ENCODE measurements at places on chromosomes 7 and 10.

DNA sequence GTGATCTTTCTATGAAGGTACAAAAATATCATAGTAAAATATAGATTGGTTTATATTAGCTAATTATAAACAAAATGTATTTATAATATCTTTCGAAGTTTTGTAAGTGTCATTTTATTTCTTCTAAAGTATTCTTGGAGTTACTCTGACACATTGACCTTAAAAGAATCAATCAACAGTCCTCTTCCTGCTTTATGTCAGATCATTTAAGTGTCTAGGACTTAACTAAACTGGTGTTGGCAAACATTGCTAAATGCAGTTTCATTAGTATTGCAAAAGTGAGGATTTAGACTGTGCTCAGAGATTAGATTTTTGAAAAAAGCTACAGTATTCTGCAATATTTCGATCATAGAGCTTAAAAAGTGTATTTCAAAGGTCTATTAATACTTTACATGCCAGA lies 10.3 kb downstream of the GLCCI1 start:
- no peak for DNase-seq

GRCh38 chr10:73857446-73857845 lies 16.9 kb downstream of the CAMK2G start:
- DNase-seq, result no peak

GRCh38 chr7:131943646-131944045 lies 387.2 kb upstream of the PODXL start:
- DNase-seq, result no peak

DNA sequence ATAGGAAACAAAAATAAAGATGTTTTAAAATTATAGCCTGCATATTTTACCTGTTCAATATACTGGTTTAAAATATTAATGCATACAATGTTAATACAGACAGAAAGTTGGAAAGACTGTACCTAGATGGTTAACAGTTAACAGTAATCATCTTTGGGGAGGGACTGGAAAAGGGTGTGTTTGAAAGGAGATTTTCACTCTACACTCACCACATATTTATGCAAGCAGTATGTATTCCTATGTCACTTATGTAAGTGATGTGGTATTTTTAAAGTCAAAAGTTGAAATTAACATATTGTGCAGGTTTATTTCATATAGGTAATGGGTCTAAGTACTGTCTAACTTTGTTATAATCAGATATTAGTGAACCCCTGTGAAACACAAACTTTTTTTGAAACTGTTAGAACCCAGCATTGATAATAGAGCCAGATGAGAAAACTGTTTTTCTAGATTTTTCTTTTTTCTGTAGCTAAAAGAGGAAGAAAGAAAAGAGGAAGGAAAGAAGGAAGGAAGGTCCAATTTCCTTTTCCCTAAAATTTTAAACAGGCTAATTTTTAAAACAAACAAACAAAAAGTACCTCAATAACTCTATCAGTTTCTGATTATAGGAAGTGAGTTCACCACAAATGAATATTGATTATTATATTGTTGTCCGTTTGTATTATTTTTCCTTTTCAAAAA lies 9.0 kb upstream of the STARD3NL start:
- DNase-seq, result no peak

GRCh38 chr7:68166525-68166924 lies 1169.9 kb downstream of the TYW1 start:
- peak; percentile 17 for DNase-seq

DNA sequence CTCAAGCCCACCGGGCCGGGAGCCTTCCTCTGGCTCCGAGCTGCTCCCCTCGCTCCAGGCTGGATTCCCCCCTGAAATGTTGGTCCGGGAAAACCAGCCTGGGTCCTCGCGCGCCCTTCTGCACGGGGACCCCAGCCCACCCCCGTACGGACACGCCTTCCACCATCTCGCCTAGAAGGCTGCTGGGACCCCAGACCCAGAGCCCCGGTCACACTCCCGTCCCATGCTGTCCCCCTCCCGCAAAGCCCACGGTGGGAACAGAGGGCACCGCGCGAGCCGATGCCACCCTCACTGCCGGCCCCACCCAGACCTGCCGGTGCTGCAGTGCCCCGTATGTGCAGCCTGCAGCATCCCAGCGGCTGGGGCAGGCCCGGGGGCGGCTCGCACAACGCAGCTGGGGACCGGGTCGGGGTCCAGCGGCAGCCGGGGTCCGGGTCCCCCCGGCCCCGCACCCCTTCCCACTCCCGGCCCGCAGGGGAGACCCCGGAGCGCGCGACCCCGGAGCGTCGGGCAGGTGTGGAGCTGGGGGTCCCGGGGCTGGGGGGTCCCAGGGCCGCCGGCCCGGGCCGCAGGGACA lies 871 bp downstream of the SPOCK2 start:
- peak; percentile 59 for DNase-seq

DNA sequence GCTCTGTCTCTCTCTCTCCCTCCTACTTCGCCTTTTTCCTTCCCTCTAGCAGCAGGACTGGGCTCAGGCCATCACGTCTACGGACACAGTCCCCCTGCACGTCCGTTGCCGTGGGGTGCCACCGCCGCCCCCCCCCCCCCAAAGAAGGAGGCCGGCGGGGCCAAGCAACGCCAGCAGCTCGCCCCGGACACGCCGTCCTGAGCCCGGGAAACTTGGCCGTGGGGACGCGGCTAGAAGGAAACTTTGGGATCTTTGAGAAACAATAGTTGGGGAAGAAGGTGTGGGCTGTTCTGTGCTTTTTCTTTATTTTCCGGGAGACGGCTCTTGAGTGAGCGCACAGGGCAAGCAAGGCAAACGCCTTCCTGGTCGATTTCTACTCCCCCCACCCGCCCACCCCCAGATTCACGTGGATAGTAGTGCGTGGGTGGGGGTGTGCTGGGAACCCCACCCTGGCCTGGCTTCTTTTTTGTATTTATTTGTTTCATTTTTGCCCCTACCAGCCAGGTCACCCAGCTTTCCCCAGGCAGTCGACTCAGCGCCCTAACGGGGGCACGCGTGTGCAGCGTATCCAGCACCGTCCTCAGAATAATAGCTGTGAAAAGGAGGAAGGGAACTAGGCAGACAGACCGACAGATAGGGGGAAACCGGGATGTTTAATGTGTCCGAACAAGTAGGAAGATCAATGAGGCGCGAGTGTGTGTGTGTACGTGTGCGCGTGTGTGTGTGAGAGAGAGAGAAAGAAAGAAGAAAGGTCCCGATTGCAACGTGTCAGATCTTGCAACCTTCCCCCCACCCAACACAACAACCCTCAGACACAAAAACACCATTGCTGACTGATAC lies 1.4 kb downstream of the MXI1 start:
- DNase-seq, result peak; percentile 45

DNA sequence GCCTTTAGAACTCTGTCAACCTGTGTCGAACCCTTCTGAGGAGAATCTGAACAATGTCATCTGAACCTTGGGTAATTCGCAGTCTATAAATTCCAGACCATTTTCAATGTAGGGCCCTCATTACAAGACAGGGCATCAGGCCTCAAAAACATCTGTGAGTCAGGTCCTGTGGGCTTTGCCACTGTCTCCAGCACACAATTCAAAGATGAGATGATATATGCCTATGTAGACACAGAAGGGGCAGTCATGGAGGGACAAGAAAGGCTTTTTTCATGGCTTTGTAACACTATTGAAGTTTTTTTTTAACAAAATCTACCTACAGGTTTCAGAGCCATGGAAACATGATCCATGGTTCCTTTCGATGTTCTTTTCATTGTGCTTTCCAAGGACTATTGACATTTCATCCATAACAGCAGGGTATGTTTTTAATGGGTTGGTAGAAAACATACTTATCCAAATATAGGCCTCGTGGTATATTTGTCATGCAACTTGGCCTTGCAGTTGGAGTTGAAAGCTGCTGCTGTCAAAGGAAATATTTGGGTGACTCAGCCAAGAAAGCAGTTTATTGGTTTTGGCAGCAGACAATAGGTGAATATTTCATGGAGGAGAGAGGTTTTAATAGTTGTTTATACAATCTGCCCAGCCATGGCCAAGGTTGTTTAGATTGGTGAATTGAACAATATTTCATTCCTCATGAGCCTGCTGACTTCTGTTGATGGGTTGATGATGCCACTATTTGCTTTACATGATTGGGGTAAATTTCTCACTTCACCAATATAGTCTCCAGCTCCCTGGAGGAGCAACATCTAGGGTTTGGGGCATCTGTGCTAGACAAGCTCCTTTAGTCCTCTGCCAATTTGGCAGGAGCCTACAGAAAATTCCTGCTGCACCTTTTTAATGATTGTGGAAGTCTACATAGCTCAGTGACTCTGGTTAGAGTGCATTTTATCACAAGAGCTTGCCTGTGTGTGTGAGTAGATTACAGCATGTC lies 158.4 kb upstream of the TMEM72 start:
- DNase-seq, result no peak

GRCh38 chr10:115046686-115047236 lies 46.4 kb upstream of the ATRNL1 start:
- no peak for DNase-seq

- no peak for DNase-seq
Observed at GRCh38 chr10:21832821-21833130, 170.8 kb downstream of the DNAJC1 start.

DNA sequence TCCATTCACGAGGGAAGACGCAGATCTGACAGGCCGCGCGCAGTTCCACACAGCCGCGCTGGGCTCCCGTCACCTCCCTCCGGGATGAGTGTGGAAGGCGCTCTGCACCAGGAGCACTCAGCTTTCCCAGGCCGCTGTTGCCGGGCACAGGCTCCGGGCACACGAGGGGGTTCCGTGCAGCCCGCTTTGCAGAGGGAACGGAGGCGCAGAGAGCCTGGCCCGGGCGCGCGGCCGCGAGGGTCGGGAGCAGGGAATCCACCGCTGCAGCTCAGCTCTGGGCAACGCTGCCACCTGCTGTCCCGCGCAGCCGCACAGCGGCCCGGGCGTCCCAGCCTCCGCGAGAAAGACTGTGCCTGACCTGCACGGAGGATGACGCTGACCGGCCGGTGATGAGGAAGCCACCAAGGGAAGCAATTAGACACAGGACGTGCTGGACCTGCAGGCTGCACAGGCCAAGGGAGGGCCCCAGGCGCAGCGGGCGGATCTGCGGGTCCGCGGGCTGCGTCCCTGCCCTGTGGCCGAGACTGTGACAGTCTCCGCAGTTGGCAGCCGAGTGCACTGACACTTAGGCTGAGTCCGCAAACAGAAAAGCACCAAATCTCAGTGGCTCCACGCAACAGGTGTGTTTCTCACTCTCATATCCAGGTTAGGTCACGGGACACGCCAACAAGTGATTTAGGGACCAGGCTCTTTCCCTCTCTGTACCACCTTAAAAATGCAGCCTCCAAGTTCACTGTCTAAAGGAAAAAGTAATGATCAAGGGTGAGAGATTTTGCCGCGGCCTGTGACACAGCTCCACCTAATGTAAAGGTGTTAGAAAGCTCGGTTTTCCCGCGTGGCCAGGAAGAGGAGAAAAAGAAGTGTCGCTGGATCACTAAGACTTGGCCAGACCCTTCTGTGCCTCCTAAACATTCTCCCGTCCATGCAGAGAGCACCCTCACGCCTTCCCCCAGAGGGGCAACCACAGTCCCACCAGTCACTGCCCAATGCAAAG lies 94.5 kb downstream of the SEC61G start:
- DNase-seq, result peak; percentile 96

GRCh38 chr10:77987671-77988255 lies 41.6 kb downstream of the POLR3A start:
- DNase-seq, result no peak

DNA sequence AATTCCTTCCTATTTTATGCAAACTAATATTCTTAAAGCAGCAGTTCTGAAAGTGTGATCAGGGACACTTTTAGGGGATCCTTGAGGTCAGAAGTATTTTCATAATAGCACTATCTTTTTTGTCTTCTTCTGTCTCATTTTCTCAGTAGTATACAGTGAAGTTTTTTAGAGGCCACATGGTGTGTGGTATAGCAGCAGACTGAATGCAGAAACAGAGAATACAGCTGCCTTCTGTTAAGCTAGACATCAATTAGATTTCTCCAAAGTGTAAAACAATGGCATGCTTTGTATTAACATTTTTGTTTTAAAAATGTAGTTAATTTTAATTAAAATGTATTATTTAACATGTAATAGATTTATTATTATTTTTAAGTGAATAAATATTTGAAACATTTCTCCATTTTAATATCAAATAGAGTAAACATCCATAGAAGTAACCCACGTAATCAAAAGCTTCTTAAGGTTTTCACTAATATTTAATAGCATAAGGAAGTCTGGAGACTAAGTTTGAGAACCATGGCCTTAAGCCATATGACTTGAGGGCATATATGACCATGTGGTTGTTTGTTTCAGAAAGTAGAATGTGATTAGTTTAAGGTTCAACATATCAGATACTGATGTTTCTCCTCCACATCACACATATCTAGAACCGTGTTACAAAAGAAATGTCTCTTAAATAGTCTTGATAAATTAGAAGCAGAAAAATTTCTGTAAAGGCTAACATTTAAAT lies 94.0 kb downstream of the PRKG1 start:
- no peak for DNase-seq

DNA sequence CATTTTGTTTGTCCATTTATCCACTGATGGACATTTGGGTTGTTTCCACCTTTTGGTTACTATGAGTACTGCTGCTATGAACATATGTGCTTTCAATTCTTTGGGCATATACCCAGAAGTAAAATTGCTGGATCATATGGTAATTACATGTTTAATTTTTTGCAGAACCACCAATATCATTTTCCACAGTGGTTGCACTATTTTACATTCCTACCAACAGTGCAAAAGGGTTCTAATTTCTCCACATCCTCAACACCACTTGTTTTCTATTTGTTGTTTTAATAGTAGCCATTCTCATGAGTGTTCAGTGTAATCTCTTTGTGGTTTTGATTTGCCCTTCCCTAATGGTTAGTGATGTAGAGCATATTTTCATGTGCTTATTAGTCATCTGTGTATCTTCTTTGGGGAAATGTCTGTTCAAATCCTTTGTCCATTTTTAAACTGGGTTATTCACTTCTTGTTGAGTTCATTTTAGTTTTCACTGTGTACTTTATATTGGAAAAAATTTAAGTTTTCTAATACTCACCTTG lies 101.9 kb downstream of the HIBADH start:
- no peak for DNase-seq

DNA sequence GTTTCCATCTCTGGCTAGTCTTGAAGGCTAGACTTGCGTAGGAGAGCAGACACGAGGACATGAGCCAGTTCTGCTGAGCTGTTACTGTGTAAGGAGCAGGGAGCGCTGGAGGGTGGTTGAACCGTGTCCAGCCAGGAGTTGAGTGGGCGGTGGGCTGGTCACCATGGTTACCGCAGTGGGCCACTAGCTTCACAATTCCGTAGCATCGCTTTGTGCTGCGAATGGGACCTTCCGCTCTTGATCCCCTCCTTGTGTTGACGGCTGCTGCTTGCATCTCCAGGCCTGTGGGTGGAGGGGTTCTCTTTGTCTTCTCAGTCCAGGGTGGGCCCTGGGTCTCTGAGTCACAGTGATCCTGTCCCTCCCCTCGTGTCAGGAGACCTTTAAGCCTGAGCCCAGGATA lies 49.4 kb upstream of the OCM start:
- DNase-seq, result peak; percentile 82

GRCh38 chr10:119370111-119370741 lies 162.9 kb downstream of the GRK5 start:
- no peak for DNase-seq

DNA sequence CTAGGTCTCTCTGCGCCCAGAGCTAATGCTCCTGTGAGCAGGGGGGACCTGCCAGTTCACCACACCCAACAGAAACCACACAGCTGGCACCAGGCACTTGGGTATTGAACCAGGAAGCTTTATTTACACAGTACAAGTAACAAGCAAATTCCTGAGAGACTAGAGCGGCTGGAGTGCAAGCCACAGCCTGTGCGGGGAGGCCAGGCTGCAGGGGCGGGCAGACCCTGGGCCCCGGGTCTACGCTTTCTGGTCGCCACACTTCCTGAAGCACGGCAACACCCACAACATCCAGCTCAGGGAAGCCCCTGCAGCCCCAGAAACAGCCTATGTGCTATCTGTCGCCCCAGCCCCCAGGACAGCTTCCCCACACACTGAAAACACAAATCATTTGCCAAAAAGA lies 125.0 kb downstream of the FAM53B start:
- DNase-seq, result no peak

- no peak for DNase-seq
Observed at GRCh38 chr7:137920637-137921399, 74.0 kb upstream of the DGKI start.

All from retina (tissue), 1 donor.